ENCODE measurements at places on chromosomes 3 and 15. TPM values are rescaled to one million over a fixed set of nuclear protein-coding genes. Genes with fewer than 3 reads are reported as not detected.

- no peak for DNase-seq
Measured at GRCh38 chr3:38101811-38102443, 35.0 kb downstream of the ACAA1 start.

DNA sequence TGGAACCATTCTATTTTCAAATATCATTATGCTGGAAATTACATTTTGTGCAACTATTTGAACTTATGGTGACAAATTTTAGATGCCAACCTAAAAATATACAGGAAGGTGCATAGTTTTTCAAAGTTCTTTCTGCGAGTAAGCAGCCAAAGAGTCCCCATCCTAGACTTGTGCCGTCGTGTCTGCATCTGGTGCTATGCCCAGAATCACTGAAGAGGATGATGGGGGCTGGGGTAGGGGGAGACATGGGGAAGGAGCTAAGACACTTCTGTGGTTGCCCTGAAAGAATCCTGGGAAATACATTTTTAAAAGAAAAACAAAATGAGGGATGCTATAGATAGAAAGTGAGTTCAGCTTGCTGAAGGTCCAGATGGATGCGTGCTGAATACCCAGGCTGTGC is 21.2 kb upstream of the FAM81A start:
- no peak for DNase-seq

GRCh38 chr15:70199540-70200410 is 102.1 kb upstream of the TLE3 start:
- DNase-seq: peak; percentile 48

DNA sequence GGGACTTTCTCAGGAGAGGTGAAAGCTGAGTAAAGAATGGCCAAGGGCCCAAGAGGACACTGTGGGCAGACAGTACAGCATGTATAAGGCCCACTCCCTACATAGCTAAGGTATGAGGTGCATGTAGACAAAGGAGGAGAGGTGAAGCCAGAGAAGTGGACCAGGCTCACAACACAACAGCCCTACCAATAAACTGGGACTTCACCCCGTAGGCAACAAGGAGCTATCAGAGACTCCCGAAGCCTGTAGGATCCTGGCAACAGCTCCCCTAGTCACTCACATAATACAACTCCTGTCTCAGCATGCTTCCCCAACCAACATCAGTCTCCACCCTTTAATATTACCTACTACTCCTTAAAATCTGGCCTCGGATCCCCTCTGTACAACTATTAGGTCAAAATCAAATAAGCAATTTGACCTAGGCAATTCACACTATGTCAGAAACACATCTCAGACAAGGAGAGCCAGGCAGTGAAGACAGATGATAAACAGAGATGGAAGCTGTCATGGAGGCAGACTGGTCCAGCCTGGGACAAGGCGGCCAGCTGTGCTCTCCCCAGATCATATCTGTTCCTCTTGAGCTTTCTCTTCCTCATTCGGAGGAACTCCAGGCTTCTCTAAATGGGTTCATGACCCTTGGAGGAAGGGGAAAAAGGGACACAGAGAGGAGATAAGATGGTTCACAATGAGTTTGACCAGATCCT is 1.4 kb downstream of the XXYLT1 start:
- no peak for DNase-seq

DNA sequence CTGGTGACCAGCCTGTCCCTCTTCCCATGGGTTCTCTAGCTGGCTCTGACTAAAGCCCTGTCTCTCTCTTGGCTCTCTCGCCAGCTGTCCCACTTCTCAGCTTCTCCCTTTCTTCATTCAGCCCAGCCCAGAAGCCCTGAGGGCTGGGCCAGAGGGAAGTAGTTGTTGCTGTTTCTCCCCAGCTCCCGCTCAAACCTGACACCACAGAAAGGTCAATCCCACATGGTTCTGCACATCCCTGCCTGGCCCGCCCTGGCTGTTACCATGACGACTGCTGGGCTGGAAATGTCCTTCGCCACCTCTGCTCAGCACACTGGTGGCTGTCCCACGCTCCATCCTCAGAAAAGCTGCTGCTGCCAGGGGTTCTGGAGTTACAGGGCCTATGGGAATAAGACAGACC is 25.9 kb downstream of the CCDC32 start:
- no peak for DNase-seq

GRCh38 chr3:112855883-112856282 is 9.2 kb upstream of the CD200R1L start:
- DNase-seq: no peak

- no peak for DNase-seq
Measured at GRCh38 chr15:68479870-68480269, 47.9 kb upstream of the ITGA11 start.

NEDD4 gene
- total RNA-seq: 25.1 TPM

CPN2 gene
- total RNA-seq: not detected
